ENCODE measurements at places on chromosomes 3 and 15.

DNA sequence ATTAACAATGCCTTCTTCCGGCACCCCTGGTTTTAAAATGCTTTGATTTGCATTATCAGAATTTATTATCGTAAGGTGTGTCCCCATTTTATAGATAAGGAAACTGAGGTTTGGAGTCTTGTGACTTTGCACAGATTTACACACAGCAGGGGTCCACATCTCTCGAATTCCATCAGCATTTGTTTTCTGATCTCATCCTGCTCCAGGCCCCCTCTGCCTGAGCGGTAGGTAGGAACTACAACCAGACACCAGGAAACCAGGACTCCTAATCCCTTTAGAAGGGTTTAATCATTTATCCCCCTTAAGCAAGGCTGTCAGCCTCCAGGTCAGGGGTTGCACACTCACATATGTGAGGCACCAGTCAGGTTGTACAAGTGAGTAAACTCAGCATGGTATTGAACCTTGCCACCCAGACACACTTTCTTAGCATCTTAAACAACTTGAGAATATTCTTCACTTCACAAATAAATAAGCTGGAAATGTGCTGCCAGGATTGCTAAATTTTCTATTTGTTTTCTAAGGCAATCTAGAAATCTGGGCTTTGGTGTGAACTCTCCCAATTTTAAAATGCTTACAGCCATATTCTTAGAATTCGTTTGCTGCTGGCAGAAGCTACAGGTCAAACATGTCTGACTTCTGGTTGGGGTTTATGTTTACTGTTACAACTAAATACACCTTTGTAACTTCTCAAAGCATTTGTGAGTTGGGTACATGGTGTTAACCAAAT, 31.7 kb upstream of the CMTM7 start:
- no peak for DNase-seq

DNA sequence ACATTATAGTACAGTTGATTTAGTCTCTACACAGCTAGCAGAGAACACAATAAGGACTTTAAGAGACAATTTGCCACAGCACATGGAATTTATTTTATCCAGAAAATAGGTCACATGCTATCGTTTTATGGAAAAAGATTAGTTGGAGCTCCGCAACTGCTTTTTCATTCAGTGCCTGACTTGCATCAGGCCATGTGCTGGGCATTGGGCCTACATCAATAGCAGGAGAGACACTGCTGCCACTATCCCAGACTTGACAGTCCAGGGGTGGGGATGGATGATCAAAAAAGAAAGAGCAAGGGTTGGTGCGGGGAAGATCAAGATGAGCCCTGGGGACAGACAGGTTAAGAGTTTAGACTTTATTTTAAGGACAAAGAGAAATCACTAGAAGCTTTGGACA, 75.2 kb upstream of the C3orf80 start:
- DNase-seq = no peak

GRCh38 chr15:49278751-49279150, 108.7 kb downstream of the GALK2 start:
- no peak for DNase-seq

- DNase-seq = peak; percentile 43
These were observed 244.1 kb upstream of the PDZRN3 start for GRCh38 chr3:73868688-73869315.

DNA sequence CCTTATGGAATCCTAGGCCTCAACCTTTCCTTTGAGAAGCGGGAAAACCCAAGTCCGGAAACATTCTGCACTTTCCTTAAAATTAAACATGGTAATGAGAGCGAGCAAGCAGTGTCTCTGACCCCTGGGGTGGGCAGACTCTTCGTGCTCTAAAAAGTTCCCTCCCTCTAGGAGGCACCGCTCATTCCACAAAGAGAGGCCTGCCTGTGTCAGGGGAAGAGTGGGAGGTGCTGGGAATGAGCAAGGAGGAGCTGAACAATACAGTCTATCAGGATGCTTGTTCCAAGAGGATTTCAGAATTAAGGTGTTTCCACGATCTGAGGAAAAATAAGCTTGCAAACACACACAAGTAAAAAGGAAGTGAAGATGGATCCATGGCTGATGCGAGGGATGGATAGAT, 6.0 kb upstream of the RLBP1 start:
- DNase-seq = no peak

- no peak for DNase-seq
These were observed 333.1 kb upstream of the RBMS3 start for GRCh38 chr3:28947751-28948150.

- DNase-seq = no peak
These were observed 31.5 kb upstream of the MECOM start for GRCh38 chr3:169695031-169695430.

GRCh38 chr3:189839576-189839975, 208.4 kb downstream of the TP63 start:
- DNase-seq = no peak

DNA sequence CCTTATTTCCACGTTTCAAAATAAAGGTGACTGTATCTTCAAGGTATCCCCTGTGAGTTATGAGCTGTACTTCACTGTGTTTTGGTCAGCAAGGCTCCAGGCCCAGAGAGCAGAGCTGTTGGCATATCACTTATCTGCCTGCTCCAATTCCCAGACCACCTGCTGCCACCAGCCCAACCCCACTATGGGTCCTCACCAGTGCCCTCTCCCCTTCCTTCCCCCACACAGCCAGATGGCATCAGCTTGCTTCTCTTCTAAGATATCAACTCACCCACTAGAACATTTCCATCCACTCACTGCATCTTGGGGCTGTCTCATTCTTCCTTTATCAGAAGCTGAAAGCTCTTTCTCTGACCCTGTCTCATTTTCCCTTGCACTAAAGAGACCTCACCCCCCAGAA, 136.9 kb upstream of the EIF1B start:
- DNase-seq = no peak

- no peak for DNase-seq
These were observed 62.5 kb downstream of the SFMBT1 start for GRCh38 chr3:52983336-52983807.

DNA sequence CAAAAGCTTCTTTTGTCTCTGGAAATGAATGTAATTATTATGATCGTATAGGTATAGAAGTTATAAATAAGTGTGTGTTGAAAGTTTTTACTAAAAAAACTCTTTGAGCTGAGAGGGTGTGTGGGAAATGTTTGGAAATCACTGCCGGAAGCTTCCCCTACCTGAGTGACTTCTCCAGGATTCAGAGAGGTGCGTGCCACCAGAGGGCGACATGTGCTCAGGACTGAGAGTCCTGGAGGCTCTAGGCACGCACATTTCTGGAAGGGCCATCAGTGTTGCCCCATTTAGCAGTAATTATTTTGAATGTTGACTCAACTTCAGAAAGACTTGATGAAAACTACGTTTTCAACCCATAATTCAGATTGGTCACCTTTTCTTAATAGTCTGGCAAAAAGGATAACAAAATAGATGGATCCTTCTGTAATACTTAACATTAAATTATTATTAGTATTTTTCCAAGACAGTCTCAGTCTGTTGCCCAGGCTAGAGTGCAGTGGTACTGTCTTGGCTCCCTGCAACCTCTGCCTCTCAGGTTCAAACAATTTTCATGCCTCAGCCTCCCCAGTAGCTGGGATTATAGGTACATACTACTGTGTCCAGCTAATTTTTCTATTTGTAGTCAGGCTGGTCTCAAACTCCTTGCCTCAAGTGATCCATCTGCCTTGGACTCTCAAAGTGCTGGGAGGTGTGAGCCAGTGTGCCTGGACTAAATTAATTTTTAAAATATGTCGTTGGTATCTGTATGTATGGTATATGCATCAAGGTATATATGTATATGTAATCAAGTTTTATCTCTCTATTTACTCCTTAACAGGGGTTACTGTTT, 34.5 kb downstream of the GPR171 start:
- DNase-seq = no peak

DNA sequence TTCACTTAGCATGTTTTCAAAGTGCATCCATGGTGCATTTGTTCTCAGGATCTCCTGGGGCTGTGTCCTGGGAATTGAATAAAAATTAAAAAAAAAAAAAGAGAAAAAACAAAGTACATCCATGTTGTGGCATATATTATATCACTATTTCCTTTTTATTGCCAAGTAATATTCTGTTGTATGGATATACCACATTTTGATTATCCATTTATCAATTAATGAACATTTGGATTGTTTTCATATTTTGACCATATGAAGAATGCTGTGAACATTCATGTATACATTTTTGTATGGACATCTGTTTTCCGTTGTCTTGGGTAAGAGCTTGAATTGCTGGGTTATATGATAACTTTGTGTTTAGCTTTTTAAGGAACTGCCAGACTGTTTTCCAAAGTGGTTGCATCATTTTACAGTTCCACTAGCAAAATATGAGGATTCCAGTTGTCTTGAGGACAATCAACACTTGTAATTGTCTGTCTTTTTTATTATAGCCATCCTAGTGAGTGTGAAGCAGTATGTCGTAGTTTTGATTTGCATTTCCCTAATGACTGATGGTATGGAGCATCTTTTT, 44.5 kb downstream of the CTDSPL2 start:
- no peak for DNase-seq

DNA sequence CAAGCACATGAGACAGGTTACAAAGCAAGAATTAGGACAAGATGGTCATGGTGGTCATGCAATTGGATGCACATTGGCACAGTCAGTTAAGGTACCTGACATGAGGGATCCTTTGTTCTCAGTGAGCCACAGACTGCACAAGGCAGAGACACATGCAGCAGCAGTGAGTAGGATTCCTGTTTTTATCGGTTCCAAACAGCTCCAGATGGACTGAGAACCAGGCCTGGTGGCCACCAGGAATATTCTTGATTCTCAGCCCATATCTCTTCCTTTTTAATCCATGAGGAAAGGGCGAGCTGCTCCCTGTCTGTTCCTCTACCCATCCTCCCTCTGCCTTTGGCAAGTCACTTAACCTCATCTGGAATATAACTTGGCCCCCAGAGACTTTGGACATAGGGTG, 410.8 kb downstream of the GAP43 start:
- DNase-seq = no peak

DNA sequence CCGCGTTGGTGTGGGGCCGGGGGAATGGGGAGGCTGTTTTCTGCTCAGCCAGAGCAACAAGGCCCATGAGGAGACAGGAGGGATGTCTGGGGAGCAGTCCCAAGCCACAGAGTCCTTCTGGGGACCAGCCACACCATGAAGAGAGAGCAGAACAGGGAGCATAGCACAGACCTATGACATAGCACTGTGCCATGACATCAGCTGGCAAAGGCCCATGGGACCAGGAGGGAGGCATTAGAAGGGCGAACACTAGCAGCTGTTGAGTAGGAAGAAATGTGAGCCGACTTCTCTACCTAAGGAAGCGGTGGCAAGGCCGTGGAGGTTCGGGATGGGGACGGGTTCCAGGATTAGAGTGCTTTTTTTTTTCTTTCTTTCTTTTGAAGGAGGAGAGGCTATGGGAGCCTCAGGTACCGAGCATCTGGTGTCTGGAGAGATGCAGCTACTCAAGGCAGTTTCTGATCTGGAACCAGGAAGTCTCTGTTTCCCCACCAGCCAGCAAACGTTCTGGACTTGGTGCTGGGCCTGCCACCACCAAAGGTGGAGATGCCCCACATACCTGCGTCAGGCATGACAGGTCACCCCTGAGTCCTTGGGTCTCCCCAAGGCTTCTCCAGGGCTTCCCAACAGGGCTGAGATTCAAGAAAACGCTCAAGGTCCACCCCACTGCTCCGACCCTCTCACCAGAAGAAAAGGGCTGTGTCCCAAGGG, 77.3 kb upstream of the CGNL1 start:
- DNase-seq = no peak

GRCh38 chr15:76078285-76078877, 18.6 kb downstream of the TMEM266 start:
- DNase-seq = no peak

GRCh38 chr3:133157716-133158115, 119.5 kb downstream of the TMEM108 start:
- no peak for DNase-seq

DNA sequence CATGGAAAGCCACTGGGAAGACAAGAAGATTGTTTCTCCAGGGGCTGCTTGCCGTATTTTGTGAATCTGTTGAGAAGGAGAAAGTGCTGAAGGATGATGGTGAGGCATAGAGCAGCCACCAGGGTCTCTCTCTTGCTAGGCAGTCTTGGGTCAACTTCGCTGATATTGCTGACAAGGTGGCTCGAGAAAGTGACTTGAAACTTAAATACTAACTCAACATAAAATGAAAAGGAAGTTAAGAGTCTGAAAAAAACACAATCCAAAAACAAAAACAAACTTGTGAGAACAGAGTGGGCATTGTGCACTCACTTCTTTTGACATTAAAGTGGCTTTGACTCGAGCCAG, 90.1 kb downstream of the CHST2 start:
- no peak for DNase-seq

GRCh38 chr3:107634099-107634489, 111.3 kb downstream of the BBX start:
- no peak for DNase-seq

DNA sequence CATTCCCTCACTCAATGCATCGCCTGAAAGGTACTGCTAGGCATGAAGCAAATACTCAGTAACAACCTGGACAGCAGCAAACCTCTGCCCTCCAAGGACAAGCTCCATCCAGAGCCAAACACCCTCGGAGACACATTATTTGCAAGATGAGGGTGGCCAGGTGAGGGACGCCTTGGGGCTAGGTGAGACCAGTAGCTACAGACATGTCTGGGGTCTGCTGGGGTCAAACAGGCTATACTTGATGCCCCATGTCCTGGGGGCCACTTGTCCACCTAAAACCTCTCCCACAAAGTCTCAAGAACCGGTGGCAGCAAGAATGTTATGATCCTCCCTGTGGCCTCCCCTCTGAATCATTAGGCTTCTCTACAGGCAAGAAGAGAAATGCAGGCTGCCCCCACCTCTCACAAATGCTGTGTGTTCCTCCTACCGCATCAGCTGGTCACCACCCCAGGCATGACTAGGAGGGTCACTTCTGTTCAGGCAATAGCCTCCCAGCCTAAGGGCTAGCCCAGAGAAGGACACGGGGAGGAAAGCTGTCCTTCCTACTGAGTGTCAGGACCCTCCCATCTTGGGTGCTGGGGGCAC, 54.3 kb downstream of the TBC1D2B start:
- no peak for DNase-seq

GRCh38 chr3:99562138-99562537, 76.3 kb upstream of the COL8A1 start:
- no peak for DNase-seq

DNA sequence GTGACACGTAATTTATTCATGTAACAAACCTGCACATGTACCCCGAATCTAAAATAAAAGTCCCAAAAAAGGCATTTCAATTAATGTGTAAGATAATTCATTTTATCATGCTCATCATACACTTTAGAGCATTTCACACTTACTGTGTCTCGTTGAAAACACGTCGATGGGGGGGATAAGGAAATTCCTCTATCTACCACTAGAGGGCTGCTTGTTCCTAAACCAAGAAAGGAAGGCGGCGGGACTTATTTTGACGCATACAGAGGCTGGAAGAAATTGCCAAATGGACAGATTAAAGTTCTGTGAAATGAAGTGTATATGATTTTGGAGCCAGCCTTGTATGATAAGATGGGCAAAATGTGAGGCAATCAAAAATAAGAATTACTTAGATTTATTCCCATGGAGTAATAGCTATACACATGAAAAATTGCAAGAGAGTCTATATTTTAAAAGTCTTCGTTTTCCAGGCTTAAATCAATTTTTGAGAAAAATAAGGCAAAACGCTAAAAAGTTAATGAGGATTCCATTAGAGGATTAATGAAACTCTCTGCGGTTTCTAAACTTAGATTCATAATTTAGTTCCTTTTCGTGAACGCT, 346.8 kb downstream of the CNTN3 start:
- DNase-seq = peak; percentile 32

- DNase-seq = no peak
These were observed 366.3 kb downstream of the TIGIT start for GRCh38 chr3:114660124-114660523.

- DNase-seq = no peak
These were observed 24.5 kb upstream of the PLA2G4D start for GRCh38 chr15:42118650-42119445.

All from SHP77 treated with DMSO at 0.1 percent for 48 hours (cell line).